Liver (tissue), 10 donors: ENCODE measurements at places on chromosomes 11 and 22. TPM values are rescaled to one million over a fixed set of nuclear protein-coding genes. Genes with fewer than 3 reads are reported as not detected.

GRCh38 chr11:2424811-2425495, 19.4 kb downstream of the TRPM5 start:
- DNase-seq: no peak

DNA sequence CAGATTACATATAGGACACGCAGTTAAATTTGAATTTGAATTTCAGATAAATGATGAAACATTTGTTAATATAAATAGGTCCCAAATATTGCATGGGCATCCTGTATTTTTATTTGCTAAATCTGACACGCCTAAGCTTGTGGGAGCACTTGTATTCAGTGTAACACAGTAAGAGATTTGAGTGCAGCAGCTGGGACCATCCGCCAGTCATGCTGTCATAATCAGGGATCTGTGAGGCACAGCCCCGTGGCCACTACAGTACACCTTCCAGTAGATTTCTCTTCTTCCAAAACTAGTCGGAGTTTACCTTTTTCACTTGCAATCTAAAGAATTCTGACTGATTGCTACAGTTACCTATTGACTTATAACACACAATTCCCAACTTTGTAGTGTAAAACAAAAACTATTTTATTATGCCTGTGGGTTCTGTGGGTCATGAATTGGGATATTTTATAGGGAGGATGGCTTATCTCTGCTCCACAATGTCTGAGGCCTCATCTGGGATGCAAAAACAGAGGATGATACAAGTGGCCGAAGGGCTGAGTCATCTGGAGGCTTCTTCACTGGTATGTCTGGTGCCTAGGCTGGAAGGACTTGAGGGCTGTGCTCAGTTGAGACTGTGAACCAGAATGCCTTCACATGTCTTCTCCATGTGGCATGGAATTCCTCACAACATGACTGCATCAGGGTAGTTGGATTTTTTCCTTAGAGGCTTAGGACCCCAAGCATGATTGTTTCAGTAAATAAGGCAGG, 74.1 kb downstream of the PRSS23 start:
- DNase-seq: no peak

- DNase-seq: no peak
Observed at GRCh38 chr22:27542602-27543001, 259.0 kb downstream of the MN1 start.

DNA sequence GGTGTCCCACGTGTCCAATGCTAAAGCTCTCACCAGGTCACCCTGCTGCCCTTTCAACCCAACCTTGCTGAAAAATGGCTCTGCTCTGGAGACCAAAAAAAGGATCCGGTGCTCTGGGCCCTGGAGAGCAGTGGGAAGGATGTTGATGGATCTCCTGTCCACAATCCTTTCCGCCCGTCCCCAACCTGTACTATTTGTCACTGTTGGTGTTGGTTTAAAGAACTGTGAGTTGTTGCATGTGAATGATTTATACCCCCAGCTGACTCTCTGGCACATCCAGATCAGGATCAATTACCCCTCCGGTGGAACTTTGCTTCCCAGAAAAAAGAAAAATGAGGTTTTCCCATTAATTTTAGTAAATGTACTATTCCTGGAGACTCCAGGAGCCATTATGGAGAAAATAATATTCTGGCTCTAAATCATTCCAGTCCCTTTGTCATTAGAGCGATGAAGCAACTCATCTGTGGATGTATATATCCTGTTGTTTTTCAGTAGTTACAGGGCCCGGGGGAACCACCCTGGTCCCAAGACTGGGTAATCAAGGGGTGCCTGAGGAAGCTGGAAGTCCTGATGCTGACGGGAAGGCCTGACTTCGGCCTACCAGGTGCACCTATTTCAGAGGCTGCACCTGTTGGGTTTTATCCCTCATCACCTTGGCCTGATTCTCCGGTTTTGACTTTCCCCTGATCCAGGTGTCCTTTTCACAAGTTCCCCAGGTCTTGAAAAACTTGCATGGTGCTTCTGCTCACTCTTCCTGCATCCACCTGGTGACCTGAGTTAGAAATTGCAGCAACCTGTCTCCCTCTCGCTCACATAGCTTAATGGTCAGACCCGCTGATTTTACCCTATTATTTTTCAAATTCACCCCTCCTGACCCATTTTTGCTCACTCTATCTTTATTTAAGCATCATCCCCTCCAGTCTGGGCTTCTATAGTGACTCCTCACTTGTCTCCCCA, 209.2 kb upstream of the SEZ6L start:
- no peak for DNase-seq

The GGTLC3 gene
- not detected for total RNA-seq

The TNNT3 gene
- 0.14 TPM for total RNA-seq
